ENCODE measurements at places on chromosomes 1 and 21.

GRCh38 chr1:217089361-217090014 lies 366.3 kb upstream of the ESRRG start:
- peak overlapping the region; percentile 73 for H3K27ac ChIP-seq
- no peaks in the 10 kb centered on the region for H3K36me3 ChIP-seq
- H3K4me1 ChIP-seq, result peaks cover 13% of the 10 kb centered on the region

DNA sequence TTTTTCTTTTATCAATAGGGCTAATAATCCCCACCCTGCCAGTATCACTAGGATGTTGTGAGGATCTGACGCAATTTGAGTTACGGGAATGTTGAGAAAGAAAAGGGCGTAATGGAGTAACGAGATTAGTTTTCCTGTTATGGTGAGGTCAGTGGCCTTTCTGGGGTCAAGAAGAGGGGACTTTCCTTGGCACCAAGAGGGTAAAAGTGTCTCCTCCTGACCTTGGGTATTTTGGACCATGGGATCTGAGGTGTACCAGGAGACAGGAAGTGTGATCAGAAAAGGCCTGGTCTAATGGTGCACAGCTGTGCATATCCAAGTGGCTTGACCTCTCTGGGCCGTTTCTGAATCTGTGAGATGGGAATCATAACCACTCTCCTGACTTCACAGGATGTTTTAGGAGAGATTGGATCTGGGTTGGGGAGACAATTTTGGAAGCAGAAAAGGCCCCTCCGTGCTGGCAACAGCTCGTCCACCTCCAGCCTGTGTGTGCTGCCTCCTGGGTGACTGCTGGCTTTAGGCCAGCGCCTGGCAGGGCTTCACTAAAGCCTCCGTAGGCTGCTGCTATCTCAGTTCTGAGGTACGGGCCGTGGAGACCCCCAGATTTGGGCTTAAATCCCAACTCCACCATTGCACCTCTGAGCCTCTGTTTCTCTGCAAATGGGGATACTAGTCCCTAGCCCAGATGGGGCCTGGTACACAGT lies 37.1 kb downstream of the ALPL start:
- no peak overlapping the region for H3K27ac ChIP-seq
- peaks cover 20% of the 10 kb centered on the region for H3K4me1 ChIP-seq
- no peak for DNase-seq
- H3K4me3 ChIP-seq, result no peak overlapping the region
- H3K36me3 ChIP-seq, result no peaks in the 10 kb centered on the region

- no peaks in the 10 kb centered on the region for H3K4me1 ChIP-seq
- H3K4me3 ChIP-seq, result no peak overlapping the region
- no peaks in the 10 kb centered on the region for H3K36me3 ChIP-seq
- H3K27me3 ChIP-seq, result no peaks in the 10 kb centered on the region
- H3K27ac ChIP-seq, result no peak overlapping the region
These were observed 484.1 kb upstream of the NFIA start for GRCh38 chr1:60598041-60598910.

DNA sequence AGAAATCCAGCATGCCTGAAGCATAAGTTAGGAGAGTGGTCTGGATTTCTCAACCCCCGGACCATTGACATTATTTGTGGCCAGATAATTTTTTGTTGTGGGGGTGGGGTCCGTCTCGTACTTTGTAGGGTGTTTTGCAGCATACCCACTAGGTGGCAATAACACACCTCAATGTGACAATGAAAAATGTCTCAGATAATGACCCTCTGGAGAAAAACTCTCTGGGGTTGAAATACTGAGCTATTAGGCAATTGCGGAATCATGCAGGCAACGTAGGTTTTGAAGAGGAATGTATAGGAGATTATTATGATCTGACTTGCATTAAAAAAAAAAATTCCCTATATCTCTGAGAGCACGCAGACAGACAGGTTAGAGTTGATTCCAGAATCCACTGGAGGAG lies 25.3 kb upstream of the RRP15 start:
- H3K36me3 ChIP-seq, result no peaks in the 10 kb centered on the region
- no peak overlapping the region for H3K4me3 ChIP-seq
- peaks cover 5% of the 10 kb centered on the region for H3K27me3 ChIP-seq
- H3K4me1 ChIP-seq, result no peaks in the 10 kb centered on the region

DNA sequence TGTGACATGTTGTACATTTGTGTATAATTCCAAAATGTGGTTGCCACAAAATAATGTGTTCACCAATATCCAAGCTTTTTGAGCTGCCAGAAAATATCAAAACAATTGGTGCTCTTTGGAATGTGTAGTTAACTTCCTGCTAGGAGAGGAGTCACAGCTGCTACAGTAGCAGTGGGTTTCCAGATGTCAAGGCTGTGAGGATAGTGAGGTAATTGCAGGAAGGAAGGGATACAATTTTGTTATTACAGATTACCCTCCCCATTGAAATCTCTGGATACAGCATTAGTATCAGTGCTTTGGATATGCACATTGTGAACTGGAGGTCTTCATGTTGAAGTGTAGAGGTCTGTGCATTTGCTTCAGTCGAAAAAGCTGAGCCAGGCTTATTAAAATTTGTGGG lies 253.2 kb downstream of the PTPRC start:
- H3K4me3 ChIP-seq, result no peak overlapping the region
- H3K4me1 ChIP-seq, result no peaks in the 10 kb centered on the region
- H3K27ac ChIP-seq, result no peak overlapping the region
- no peaks in the 10 kb centered on the region for H3K27me3 ChIP-seq
- no peak for DNase-seq
- no peaks in the 10 kb centered on the region for H3K36me3 ChIP-seq

DNA sequence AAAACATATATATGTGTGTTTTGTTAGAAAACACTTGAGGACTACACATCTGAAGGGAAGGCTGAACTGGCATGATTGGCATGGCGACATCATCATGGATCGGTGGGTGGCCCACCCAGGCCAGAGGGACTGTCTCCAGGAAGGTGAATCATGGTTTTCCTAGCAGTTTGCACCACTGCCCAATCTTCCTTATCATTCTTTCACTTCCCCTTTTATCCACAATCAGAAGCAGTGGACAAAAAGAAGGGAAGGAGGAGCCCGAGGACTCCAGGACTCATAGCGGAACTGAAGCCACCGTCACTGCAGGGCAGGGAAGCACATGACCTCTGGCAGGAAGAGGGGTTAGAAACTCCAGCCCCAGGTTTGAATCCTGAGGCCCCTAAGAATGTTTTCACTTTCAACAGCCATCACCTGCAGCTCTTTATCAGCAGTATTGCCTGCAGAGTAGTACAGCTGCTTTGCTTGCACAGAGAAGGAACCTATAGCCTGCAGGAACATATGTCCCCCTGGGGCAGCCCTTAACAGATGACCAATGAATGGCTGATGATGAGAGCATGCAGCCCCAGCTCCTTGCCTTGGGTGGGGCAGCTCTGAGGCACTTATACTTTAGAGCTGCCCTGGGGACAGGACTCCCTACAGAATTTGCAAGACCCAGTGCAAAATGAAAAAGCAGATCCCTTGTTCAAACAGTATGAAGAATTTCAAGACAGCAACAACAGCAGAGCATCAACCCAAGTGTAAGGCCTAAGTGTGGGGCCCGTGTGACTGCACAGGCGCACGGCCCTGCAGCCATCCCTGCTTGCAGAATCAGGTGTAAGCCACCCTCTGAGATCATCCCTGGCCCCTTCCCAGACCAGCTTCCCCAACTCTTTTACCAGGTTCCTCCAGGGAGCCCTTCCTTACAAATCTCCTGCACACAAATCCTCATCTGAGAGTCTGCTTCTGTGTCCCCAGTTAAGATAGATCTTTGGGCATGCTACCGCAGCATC lies 241.8 kb upstream of the IRF2BP2 start:
- no peak for DNase-seq
- H3K36me3 ChIP-seq, result no peaks in the 10 kb centered on the region
- no peak overlapping the region for H3K27ac ChIP-seq

DNA sequence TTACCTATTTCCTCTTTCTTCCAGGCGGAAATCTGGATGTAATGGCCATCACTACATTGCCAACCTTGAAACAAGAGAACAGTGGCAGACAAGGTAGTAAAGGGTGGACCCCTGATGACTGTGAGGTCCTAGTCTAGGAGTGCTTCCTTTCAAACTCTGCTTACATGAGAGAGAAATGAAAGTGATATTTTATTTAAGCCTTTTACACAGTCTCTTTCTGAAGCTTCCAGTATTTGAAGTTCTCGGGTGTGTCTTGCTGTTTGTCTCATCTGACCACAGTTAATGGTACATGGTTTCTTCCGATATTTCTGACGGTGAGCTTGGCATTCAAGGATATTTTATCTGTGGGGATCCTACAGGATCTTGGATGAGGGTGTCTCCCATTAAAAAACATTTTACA lies 215.2 kb downstream of the SLC45A1 start:
- H3K4me1 ChIP-seq, result peaks cover 3% of the 10 kb centered on the region
- H3K27me3 ChIP-seq, result no peaks in the 10 kb centered on the region
- no peak for DNase-seq
- no peak overlapping the region for H3K4me3 ChIP-seq

- no peak for DNase-seq
- H3K27me3 ChIP-seq, result peaks cover 9% of the 10 kb centered on the region
- no peaks in the 10 kb centered on the region for H3K36me3 ChIP-seq
- H3K4me3 ChIP-seq, result no peak overlapping the region
- H3K4me1 ChIP-seq, result peaks cover 11% of the 10 kb centered on the region
These were observed 97.7 kb downstream of the PAPPA2 start for GRCh38 chr1:176560681-176561080.

DNA sequence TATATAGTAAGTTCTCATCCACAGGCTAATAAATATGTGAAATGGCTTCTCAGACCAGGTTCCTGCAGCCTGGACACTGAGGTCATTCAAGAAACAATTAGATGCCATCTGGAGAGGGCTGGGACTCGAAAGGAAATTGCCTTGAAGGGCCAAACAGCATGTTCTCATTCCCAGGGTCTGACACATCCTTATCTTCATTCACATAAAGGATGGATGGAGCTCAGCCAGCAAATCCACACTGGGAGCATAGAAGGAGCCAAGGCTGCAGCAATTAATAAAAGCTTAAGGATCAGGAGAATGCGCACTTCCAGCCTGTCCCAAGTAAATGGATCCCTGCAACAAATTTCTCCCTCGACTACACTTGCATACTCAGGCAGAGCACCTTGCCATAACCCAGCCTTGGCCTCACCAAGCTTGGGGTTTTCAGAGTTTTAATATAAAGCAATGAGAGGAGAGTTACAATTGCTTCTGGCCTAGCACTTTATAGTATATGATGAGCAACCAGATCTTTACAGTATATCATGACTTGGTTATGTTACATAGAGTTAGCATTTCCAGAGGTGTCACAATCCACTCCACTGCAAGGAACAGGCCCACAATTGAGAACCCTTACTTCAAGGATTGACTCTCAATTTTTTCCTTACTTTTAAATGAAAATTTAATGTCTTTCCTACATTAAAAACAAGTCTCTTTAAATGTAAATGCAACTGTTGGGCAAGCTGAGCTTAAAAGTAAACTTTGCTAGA lies 55.9 kb downstream of the BCAR3 start:
- no peaks in the 10 kb centered on the region for H3K27me3 ChIP-seq
- H3K4me3 ChIP-seq, result no peak overlapping the region
- DNase-seq, result no peak
- no peak overlapping the region for H3K27ac ChIP-seq
- no peaks in the 10 kb centered on the region for H3K36me3 ChIP-seq

- H3K4me1 ChIP-seq, result peaks cover 18% of the 10 kb centered on the region
- peak; percentile 76 for DNase-seq
- no peak overlapping the region for H3K27ac ChIP-seq
- no peak overlapping the region for H3K4me3 ChIP-seq
- H3K27me3 ChIP-seq, result no peaks in the 10 kb centered on the region
- no peaks in the 10 kb centered on the region for H3K36me3 ChIP-seq
These were observed 26.2 kb upstream of the ID3 start for GRCh38 chr1:23585321-23586022.

- no peak overlapping the region for H3K27ac ChIP-seq
- no peak overlapping the region for H3K4me3 ChIP-seq
- no peak for DNase-seq
These were observed 88.6 kb upstream of the LYPLAL1 start for GRCh38 chr1:219085082-219085481.

GRCh38 chr1:39509360-39510009 lies 18.0 kb downstream of the BMP8A start:
- no peak overlapping the region for H3K27ac ChIP-seq
- no peak for DNase-seq
- peaks cover under 1% of the 10 kb centered on the region for H3K27me3 ChIP-seq

DNA sequence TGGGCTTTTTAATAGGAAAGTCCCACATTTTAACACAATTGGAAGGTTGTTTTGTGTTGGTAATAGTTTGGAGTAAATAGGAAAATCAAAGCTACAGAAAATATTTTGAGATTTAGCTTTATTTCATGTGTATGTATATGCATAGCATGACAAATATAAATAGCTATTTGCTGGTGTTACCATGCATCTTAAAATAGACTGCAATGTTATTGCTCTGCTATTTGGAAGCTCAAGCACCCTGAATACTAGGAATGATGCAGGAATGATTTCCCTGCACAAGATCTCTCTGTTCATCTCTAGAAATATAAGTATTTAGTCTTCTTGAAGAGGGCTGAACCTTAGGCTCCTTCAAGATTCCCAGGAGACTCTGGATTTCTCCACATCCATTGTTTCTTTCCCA lies 268.3 kb upstream of the POGK start:
- no peaks in the 10 kb centered on the region for H3K4me1 ChIP-seq
- no peak for DNase-seq
- no peaks in the 10 kb centered on the region for H3K27me3 ChIP-seq
- no peak overlapping the region for H3K4me3 ChIP-seq
- H3K27ac ChIP-seq, result no peak overlapping the region

GRCh38 chr1:920521-920920 lies 3.2 kb upstream of the SAMD11 start:
- H3K36me3 ChIP-seq, result no peaks in the 10 kb centered on the region
- H3K27me3 ChIP-seq, result peaks cover 100% of the 10 kb centered on the region
- no peak overlapping the region for H3K27ac ChIP-seq
- no peak overlapping the region for H3K4me3 ChIP-seq
- peaks cover 57% of the 10 kb centered on the region for H3K4me1 ChIP-seq

DNA sequence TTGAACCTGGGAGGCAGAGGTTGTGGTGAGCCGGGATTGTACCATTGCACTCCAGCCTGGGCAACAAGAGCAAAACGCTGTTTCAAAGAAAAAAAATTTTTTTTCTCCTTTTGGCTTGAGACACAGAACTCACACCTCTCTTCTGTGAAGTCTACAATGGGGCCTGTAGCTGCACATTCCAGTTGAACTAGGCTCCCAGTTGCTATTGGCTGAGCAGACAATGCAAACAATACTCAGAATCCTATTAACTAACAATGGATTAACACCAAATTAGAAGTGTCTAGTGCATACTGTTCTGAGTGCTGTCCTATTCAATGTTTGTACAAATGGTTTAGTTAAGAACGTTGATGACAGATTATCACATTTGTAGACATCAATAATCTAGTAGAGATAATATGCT lies 17.6 kb upstream of the MCL1 start:
- no peak overlapping the region for H3K4me3 ChIP-seq
- H3K27ac ChIP-seq, result no peak overlapping the region
- peaks cover 18% of the 10 kb centered on the region for H3K36me3 ChIP-seq
- H3K4me1 ChIP-seq, result no peaks in the 10 kb centered on the region
- H3K27me3 ChIP-seq, result no peaks in the 10 kb centered on the region

Data from suprapubic skin (tissue), 4 donors.